Activated gamma-delta T cell treated with anti-CD3 and anti-CD28 coated beads, Interleukin-2, amount 50 U/mL, for 16 hours (primary cell): ENCODE measurements at places on chromosomes 6 and 20.

DNA sequence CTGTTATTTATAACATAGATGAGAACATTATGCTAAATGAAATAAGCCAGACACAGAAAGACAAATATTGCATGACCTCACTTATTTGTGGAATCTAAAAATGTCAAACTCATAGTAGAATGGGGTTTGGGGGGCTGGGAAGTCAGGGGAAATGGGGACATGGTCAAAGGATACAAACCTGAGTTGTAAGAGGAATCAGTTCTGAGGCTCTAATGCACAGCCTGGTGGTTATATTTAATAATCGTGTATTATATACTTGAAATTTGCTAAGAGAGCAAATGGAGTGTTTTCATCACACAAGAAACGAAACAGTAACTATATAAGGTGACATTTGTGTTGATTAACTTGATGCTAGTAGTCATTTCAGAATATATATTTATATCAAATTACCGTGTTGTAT is 40.8 kb upstream of the GFOD1 start:
- no peak for DNase-seq

DNA sequence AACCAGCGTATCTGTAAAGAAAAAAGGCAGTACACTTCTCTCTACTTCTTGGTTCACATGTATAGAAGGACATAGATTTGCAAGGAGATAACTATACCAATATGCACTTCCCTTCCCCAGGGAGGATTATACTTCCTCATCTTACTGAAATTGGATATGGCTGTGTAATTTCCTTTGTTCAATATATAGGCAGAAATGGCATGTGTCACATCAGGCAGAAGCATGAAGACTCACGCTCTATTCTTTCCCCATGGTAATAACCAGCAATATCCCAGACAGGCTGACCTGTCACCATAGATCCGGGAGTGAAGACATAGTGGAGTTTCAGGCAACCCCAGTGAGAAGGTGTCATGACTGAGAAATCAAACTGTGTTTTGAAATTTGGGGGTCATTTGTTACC is 518.3 kb downstream of the KIF16B start:
- no peak for DNase-seq

DNA sequence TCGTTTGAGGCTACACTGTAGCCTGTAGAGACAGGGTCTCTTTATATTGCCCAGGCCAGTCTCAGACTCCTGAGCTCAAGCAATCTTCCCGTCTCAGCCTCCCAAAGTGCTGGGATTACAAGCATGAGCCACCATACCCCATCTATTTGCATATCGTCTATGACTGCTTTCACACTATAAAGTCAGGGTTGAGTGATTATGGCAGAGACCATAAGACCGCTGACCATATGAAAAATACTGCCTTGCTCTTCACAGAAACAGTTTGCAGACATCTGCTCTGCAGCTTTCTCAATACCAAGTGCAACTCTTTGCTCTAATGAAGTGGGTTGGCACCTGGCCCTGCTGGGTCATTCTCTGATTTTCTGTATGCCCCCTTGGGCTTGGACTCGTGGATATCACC is 79.5 kb upstream of the PAK5 start:
- DNase-seq, result no peak

- DNase-seq, result no peak
Measured at GRCh38 chr20:45934046-45934585, 367 bp upstream of the PCIF1 start.

GRCh38 chr20:53875452-53875851 is 194.9 kb downstream of the BCAS1 start:
- DNase-seq, result no peak
